ENCODE measurements at places on chromosomes 11 and 22. TPM values are rescaled to one million over a fixed set of nuclear protein-coding genes. Genes with fewer than 3 reads are reported as not detected.

GRCh38 chr11:70545610-70545912 lies 147.2 kb downstream of the CTTN start:
- no peak for DNase-seq
- no peaks in the 10 kb centered on the region for H3K27me3 ChIP-seq
- H3K27ac ChIP-seq: no peak overlapping the region
- H3K36me3 ChIP-seq: peaks cover 4% of the 10 kb centered on the region
- H3K4me3 ChIP-seq: no peak overlapping the region
- peaks cover 54% of the 10 kb centered on the region for H3K4me1 ChIP-seq

Gene DCHS1
- 43.6 TPM for total RNA-seq

DNA sequence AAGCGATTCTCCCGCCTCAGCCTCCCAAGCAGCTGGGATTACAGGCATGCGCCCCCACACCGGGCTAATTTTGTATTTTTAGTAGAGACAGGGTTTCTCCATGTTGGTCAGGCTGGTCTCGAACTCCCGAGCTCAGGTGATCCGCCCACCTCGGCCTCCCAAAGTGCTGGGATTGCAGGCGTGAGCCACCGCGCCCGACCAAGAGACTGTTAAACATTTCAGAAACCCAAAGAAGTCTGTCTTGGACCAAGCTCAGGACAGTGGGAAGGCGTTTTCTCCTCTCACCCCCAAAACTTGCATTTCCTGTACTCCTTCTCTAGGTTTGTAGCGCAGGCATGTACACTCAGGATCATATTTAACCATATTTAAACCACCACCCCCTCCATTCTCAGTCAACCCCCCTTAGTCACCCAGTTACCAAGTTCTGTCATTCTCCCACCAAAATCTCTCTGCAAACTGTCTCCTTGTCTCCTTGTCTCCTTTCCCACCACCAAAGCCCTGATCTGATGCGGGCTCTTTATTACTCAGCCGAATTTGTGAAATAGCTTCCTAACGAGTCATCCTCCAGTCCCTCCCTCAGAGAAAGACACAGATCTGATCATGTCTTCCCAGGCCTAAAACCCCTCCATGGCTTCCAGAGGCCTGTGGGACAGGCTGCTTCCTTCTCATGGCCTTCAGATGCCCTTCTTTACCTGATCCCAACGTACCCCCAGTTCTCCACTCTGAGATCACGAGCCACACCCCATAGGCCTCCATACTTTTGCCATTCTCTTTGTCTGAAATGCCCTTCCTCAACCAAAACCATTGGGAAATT lies 29.0 kb upstream of the CREB3L1 start:
- DNase-seq: no peak
- no peak overlapping the region for H3K27ac ChIP-seq
- no peaks in the 10 kb centered on the region for H3K27me3 ChIP-seq
- H3K4me1 ChIP-seq: peaks cover 5% of the 10 kb centered on the region
- no peak overlapping the region for H3K4me3 ChIP-seq

DNA sequence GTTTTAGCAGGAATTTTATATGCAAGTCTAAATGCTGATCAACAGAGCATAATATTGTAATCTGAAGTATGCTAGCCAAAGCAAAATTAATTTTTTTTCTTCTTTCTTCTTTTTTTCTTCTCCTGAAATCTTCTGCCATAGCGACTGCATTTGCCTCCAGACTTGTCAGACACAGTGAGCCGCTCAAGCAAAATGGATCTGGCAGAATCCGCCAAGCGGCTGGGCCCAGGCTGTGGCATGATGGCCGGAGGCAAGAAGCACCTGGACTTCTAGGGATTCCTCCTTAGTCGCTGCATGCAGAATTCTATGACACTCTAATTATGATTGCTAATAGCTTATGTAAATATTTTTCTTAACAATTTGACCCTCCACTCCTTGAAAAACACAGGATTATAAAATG lies 27.9 kb downstream of the PAX6 start:
- no peak overlapping the region for H3K4me3 ChIP-seq
- H3K27me3 ChIP-seq: no peaks in the 10 kb centered on the region
- peaks cover 5% of the 10 kb centered on the region for H3K4me1 ChIP-seq
- H3K36me3 ChIP-seq: peaks cover 2% of the 10 kb centered on the region

GRCh38 chr11:59225017-59225416 lies 12.3 kb upstream of the MPEG1 start:
- no peaks in the 10 kb centered on the region for H3K36me3 ChIP-seq
- H3K4me3 ChIP-seq: no peak overlapping the region
- H3K27me3 ChIP-seq: no peaks in the 10 kb centered on the region
- no peak overlapping the region for H3K27ac ChIP-seq

- H3K4me1 ChIP-seq: peaks cover 96% of the 10 kb centered on the region
- no peak for DNase-seq
- no peak overlapping the region for H3K4me3 ChIP-seq
- no peaks in the 10 kb centered on the region for H3K36me3 ChIP-seq
- no peak overlapping the region for H3K27ac ChIP-seq
- peaks cover 2% of the 10 kb centered on the region for H3K27me3 ChIP-seq
Observed at GRCh38 chr22:43293655-43294392, 49.3 kb downstream of the SCUBE1 start.

GRCh38 chr11:43905813-43906241 lies 25.2 kb downstream of the ALKBH3 start:
- H3K27me3 ChIP-seq: no peaks in the 10 kb centered on the region
- H3K36me3 ChIP-seq: peaks cover 3% of the 10 kb centered on the region
- no peaks in the 10 kb centered on the region for H3K4me1 ChIP-seq
- DNase-seq: no peak
- no peak overlapping the region for H3K4me3 ChIP-seq

Gene GVQW3
- 12.1 TPM for total RNA-seq

DNA sequence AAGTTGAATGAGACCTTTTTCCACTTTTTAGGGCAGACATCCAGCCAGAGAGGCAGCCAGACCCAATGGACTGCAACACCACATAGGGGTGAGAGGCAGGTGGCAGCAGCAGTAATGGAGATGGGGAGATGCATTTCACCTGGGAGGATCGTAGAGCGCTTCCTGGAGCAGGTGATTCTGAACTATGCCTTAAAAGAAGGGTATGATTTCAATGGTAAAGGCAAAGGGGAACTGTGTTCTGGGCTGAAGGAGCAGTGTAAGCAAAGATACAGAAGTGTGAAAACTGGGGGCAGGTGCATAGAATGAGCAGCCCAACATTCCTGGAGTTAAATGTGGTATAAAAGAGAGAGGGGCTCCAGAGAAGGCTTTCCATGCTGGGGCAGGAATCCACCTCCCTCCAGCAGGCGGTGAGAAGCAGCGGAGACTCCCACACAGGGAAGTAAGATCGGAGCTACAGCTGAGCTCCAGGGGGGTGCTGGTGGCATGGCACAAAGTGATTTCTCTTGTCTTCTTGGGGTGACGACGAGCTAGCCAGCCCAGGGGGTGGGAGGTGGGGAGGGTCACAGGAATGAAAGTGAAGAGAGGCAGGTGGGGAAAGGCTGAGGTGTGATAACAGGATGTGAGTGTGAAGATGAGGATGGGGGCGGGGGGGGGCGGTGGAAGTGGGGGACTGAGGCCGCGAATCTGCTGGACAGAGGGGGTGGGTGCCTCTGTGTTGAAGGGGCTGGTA lies 4.3 kb upstream of the SERHL2 start:
- DNase-seq: no peak
- H3K27me3 ChIP-seq: no peaks in the 10 kb centered on the region
- no peaks in the 10 kb centered on the region for H3K36me3 ChIP-seq
- no peak overlapping the region for H3K4me3 ChIP-seq
- H3K27ac ChIP-seq: no peak overlapping the region

- H3K4me1 ChIP-seq: no peaks in the 10 kb centered on the region
- H3K27me3 ChIP-seq: no peaks in the 10 kb centered on the region
- DNase-seq: no peak
- no peak overlapping the region for H3K27ac ChIP-seq
Observed at GRCh38 chr11:34844463-34845112, 71.6 kb downstream of the APIP start.

- no peak for DNase-seq
- no peaks in the 10 kb centered on the region for H3K36me3 ChIP-seq
- H3K27ac ChIP-seq: no peak overlapping the region
- no peaks in the 10 kb centered on the region for H3K27me3 ChIP-seq
- no peak overlapping the region for H3K4me3 ChIP-seq
Observed at GRCh38 chr11:95469258-95469657, 238.3 kb upstream of the SESN3 start.

DNA sequence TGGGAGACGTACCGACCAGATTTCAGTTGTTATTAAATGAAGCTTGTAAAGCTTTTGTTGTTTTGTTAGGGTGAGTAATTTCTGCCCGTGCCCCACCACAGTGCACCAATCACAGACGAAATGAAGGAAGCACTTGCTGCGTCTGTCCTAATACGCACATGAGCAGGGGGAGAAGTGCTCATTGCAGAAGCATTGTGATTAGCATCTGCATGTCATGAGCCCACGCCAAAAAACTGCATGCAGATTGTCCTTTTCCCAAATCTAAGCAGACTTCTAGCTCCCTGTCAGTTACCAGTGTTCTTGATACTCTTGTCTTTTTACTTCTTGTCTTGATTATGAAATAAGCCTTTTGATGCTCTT lies 15.5 kb downstream of the RBX1 start:
- H3K4me3 ChIP-seq: no peak overlapping the region
- H3K36me3 ChIP-seq: peaks cover 41% of the 10 kb centered on the region
- no peak for DNase-seq
- no peaks in the 10 kb centered on the region for H3K27me3 ChIP-seq
- no peak overlapping the region for H3K27ac ChIP-seq

- H3K27ac ChIP-seq: no peak overlapping the region
- no peak overlapping the region for H3K4me3 ChIP-seq
- no peaks in the 10 kb centered on the region for H3K36me3 ChIP-seq
Observed at GRCh38 chr11:10398525-10398924, 56.5 kb upstream of the AMPD3 start.

Gene C11orf98
- 66.0 TPM for total RNA-seq

All from spinal cord (tissue), 10 donors.